Stimulated activated CD8-positive, alpha-beta memory T cell treated with anti-CD3 and anti-CD28 coated beads, Interleukin-4, amount 100 ng/mL, for 48 hours (primary cell): ENCODE measurements at places on chromosomes 1 and 21.

GRCh38 chr21:32916522-32917099, 109.1 kb upstream of the OLIG2 start:
- no peak for DNase-seq

DNA sequence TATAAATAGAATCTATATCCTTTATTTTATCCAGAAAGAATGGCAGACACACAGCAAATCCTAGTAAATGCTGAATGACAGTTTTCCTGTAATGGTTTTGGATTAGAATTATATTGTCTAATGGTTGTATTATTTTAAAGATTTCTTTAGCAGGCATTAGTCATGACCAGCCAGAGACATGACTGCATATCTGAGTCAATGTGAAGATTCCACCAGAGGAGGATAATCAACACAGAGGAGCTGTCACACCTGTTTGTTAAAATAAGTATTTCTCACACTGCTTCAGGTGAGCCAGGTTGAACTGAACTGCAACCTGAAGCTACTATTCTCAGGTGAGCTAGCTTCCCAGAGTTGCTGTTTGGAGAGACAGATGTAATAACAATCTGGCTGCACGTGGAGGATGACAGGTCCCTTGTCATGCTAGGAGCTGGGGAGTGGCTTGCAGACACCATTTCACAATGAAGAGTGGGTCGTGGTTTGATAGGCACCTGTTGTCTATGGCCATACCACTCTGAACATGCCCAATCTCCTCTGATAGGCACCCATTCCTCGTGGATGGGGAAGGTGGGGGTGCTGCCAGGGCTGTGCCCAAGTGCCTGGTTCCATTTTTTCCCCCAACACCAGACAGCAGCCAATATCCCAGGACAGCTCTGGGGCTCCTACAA, 94.3 kb downstream of the KCNJ6 start:
- no peak for DNase-seq

GRCh38 chr1:174036204-174036603, 14.0 kb upstream of the RC3H1 start:
- no peak for DNase-seq

DNA sequence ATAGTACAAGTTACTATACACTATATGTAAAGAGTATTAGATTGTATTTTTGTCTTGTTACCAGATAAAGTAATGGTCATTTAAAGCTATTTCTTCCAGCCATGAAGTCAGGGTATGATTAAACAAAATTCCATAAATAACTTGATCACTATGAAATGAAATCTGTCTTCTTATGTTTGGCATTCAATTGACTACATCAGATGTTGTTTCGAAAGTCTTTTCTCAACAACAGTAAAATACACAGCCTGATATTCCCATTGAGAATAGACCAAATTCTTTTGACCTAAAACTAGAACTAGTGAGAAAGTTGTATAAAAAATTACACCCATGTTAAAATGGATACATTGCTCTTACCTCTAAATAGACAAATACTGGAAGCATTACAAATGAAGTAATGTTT, 134.6 kb upstream of the ADAMTS5 start:
- DNase-seq = no peak

DNA sequence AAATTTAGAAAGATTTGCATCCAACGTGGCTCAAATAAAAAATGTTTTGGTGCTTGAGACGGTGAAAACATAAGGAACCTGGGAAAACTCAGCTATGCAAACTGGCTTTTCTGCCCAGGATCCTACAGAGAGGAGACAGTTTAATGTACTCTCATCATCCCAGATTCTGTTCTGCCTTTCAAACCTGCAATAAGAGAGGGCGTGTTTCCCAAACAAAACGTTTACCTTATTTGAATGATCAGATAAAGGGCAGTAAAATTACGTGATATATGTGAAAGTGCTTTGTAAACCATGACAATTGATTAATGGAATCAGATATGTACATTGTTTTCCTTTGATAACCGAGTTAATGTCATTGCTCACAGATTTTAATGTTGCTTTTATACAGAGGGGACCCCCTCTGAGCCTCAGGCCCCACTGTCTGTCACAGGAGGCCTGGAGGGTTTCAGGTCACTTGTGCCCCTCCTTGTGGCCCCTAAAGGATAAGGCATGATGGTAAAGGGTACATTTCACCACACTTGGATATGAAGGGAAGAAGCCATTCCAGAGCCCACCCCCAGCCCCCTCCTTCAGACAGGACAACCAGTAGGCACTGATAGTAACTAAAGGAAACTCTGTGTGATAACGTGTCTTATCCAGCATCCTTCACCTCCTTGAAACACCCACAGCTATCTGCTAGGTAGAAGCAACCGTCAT, 157.6 kb downstream of the EDEM3 start:
- no peak for DNase-seq

- no peak for DNase-seq
Measured at GRCh38 chr1:107286125-107286524, 145.3 kb downstream of the NTNG1 start.

- peak; percentile 10 for DNase-seq
Measured at GRCh38 chr21:45858180-45858579, 123.4 kb upstream of the COL6A1 start.

- DNase-seq = no peak
Measured at GRCh38 chr1:77388661-77389060, 106.8 kb downstream of the AK5 start.

DNA sequence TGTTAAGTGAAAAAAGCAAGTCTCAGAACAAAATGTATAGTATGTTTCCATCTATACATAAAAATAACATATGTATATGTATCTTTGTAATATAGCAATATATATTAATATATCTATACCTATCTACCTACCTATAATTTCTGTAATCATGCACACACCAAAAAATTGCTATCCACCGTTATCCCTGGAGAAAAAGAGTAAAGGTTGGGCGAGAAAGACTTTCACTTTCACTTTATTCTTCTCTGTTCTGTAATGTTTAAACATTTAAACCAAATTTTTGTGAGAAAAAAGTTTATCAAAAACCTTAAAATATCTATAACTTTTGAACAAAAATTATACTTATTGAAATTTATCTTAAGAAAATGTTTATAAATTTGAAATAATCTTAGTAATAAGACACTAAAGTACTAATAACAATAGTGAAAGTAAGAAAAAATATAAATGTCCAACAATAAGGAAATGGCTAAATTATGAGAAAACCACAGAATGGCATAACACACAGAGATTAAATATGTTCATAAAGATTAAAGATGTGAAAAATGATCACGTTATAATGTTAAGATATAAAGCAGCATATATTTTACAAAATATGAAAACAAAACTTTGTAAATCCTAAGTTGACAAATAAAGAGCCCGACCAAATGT, 74.0 kb upstream of the LRRC53 start:
- DNase-seq = no peak

- no peak for DNase-seq
Measured at GRCh38 chr1:12113433-12114339, 50.6 kb downstream of the TNFRSF8 start.

DNA sequence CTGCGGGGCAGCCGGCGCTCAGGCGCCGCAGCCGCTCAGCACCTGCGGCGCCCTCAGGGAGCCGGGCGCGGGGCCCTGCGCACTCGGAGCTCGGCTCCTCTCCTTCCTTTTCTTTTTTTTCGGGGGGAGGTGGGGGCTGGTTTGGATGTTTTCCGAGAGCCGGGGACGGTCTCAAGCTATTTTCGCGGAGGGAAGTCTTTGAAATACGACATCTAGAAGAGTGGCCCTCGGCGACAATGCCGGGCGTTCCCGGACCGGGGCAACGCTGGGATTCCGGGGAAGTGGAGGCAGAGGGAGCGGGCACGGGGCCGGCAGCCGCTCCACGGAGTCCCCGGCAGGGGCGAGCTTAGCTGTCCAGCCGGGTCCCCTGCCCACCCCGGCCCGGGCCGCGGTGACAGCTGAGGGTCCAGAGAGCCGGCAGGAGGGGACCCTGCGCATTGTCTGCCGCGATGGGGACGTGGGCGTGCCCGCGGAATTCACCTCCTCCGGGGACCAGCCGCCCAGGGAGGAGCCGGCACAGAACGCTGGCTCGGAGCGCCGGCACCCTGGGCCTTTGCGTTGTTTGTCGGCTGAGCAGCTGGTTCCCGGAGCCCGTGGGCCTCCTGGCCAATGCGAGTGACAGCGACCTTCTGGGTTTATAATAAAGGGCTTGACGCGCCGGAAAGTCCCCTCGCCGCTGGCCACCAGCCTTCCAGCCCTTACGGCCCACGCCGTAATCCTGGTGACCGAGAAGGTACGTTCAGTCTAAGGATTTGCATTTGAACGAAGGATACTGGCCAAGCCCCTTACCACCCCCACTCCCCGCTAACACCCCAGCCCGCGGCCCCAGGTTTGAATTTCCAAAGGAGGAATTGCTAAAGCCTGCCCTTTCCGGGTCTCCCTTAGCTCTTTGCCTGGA, 582 bp downstream of the SLC37A1 start:
- DNase-seq = peak; percentile 78

DNA sequence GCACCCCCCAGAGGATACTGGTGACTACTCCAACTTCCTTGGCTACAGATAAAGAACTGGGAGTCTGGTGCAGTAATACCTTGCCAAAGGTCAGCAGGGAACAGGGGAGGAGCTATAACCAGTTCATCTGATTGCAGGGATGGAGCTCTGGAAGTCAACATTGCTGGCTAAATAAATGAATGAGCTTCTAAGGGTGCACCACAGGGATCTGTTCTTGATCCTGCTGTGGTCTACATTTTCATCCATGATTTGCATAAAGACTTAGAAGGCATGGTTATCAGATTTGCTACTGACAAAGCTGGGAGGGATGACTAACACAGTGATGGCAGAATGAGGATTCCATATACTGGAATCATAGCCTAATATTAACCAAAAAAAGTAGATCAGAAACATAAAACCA, 18.3 kb downstream of the PLEKHA6 start:
- DNase-seq = no peak

- no peak for DNase-seq
Measured at GRCh38 chr1:203080456-203080855, 5.4 kb downstream of the MYOG start.

- no peak for DNase-seq
Measured at GRCh38 chr1:186183970-186184628, 191.0 kb downstream of the TPR start.

DNA sequence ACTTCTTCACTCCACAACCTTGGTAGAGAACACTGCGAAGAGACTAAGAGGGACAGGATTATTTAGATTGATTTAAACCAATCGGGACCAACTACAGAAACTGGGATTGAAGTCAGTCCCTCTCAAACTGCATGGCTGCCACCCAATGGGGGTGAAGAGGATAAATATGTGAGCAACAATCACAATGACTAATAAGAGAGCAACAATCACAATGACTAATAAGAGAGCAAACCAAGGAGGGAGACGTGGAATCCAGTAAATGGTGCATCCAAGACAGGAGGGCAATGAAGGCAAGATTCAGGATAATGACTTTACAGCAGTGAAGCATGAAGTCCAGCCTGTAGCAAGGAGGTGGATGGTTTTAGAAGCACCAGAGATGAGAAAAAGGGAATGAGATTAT, 322.8 kb downstream of the TTLL7 start:
- DNase-seq = no peak

DNA sequence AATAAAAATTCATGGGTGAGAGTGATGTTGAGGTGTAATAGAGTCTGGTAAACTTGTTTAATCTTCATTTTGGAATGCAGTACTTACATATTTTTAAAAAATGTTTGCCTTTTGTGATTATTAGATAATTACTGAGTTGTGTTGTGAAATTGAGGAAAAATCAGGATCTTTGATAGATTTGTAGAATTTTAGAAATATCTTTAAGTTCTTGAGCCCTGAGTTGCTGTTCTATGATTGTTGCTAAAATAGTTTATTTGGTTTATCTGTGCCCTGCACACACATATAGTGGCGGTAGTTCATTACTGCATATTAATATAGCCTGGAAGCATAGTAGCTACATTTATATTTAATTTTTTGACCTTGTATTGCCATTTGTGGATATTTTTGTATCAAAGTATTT, 1.6 kb downstream of the B3GALT2 start:
- no peak for DNase-seq

DNA sequence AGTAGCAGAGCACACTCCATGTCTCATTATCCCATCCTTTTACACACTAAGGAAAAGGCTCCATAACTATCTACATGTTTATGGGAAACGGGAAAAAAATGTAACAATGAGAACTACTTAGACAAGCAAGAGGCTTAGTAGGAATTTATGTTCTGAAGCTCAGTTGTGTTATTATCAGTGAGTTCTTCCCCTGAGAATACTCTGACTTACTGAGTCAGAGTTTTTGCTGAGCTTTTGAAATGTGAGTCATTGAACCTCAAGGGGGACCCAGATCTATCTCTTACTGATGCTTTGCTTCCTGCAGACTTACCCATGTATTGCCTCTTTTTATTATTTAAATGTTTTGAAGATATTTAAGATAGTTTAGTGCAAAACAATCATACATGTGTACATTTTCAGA, 20.1 kb downstream of the CFHR5 start:
- no peak for DNase-seq

DNA sequence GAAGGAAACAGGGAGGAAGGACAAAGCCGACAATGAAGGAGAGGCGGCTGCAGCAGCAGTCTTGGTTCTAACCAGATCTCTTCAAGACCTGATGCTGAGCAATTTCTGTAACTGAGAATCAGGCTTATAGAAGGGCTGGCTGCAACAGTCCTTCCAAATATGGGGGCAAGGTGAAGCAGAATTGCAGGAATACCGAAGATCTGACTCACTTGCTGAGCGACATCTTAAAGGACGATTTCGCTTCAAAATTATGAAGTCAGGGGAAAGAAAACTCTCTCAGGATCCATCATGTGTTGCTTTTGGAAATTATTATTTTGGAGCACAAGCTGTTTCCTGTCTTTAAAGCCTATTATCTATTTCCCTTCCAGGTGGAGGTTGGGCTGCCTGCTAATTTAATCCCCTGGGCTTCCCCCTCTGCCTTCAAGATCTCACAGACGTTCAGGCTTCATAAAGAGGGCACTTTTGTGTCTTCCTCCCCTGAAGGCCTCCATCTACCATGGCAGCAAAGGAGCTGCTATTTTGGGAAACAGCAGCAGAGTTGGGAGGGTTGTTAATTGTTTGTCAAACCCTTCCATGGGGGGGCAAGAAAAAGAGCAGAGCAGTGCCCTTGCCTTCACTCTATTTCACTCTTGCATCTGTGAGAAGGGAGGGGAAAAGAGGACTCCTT, 10.8 kb upstream of the IER5 start:
- no peak for DNase-seq

GRCh38 chr1:234325878-234326496, 47.3 kb upstream of the COA6 start:
- DNase-seq = no peak

- DNase-seq = no peak
Measured at GRCh38 chr1:235297579-235297978, 30.4 kb downstream of the ARID4B start.

- DNase-seq = no peak
Measured at GRCh38 chr1:34825455-34826091, 32.8 kb downstream of the GJA4 start.
